ENCODE measurements at places on chromosomes 2 and 18. TPM values are rescaled to one million over a fixed set of nuclear protein-coding genes. Genes with fewer than 3 reads are reported as not detected.

GRCh38 chr2:199186301-199186751, 271.4 kb downstream of the SATB2 start:
- no peaks in the 10 kb centered on the region for H3K36me3 ChIP-seq
- no peak overlapping the region for H3K4me3 ChIP-seq
- H3K27me3 ChIP-seq = no peaks in the 10 kb centered on the region

Gene SPEG
- polyA plus RNA-seq = 18.8 TPM

- no peak overlapping the region for H3K4me3 ChIP-seq
- H3K36me3 ChIP-seq = no peaks in the 10 kb centered on the region
- no peak for DNase-seq
- H3K4me1 ChIP-seq = peaks cover 23% of the 10 kb centered on the region
- H3K27me3 ChIP-seq = no peaks in the 10 kb centered on the region
- no peak overlapping the region for H3K27ac ChIP-seq
Observed at GRCh38 chr2:64260093-64260803, 116.0 kb upstream of the PELI1 start.

Gene IL1RN
- polyA plus RNA-seq = 190 TPM

- DNase-seq = no peak
- H3K36me3 ChIP-seq = no peaks in the 10 kb centered on the region
- no peaks in the 10 kb centered on the region for H3K27me3 ChIP-seq
- no peaks in the 10 kb centered on the region for H3K4me1 ChIP-seq
- H3K4me3 ChIP-seq = no peak overlapping the region
Observed at GRCh38 chr2:178927173-178927572, 120.0 kb upstream of the TTN start.

Gene SLC8A1
- polyA plus RNA-seq = 2.7 TPM

DNA sequence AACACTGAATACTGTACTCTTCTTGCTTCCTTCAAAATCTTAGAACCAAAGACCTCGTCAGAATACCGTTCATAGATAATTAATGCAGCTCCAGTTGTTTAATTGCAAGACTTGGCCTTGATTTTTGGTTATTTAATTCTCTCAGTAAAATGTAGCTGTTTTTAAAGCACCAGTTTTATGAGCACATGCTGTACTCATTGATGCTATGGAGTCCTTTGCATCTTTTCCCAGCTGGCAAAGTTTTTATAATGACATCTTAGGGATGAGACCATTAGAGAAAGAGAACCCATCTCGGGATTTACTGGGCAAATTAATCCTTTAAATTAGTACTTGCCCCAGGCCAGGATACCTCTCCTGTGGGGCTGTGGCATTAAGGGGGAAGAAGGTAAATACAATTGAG, 199.3 kb downstream of the MEMO1 start:
- H3K4me1 ChIP-seq = no peaks in the 10 kb centered on the region
- no peak for DNase-seq
- H3K27me3 ChIP-seq = no peaks in the 10 kb centered on the region
- no peak overlapping the region for H3K4me3 ChIP-seq

Gene ELOA2
- not detected for polyA plus RNA-seq

DNA sequence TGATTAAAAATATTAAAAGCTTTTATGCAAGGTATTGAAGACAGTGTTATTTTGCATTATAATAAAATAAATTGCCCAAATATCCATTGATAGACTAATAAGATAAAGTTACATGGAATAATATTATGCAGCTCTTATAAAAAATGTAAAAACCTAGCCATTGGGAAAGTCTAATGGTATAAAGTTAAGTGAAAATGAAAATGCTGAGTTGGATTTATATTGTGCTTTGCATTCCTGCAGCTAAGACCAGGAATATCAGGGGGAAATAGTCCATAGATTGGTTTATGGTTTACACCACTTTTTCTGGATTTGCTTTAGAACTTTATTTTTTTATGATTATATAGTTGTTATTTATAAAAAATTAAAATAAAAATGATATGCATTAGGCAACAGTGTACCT, 46.1 kb upstream of the LYPD6B start:
- H3K27ac ChIP-seq = no peak overlapping the region
- DNase-seq = no peak
- H3K27me3 ChIP-seq = peaks cover 2% of the 10 kb centered on the region
- no peaks in the 10 kb centered on the region for H3K4me1 ChIP-seq

Gene ST8SIA3
- polyA plus RNA-seq = not detected

DNA sequence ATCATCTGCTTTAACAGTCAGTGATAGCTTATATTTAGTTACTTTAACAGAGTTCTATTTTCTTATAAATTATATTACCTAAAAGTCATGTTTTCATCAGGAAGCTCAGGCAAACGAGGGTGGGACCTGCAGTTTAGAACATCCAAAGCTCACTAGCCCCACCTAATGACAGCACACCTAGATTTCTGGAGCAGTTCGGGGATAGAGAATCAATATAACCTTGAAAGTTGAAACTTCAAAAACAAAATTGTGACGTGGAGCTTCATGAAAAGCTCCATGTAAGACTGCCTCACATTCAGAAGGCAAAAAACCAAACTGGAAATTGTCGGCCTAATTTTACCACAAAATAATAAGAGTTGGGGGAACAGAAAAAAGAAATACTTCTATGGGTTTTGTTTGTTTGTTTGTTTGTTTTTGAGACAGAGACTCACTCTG, 185.9 kb upstream of the CCDC150 start:
- no peak for DNase-seq
- no peaks in the 10 kb centered on the region for H3K4me1 ChIP-seq

DNA sequence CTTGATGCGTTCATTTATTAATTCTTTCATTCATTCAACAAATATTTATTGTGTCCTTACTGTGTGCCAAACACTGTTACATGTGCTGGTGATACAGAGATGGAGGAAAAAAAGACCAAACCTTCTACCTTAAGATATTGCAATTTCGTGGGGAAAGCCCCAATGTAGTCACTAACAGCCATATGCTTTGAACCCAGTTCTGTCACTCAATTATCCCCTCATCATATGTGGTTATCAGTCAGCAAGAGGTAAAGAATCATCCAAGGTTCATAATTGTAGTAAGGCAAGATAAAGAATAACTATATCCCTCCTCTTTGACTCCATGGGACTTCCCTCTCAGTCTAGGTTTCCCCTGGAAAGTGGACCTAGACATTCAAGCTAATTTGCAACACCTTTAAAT, 1185.6 kb upstream of the CELF4 start:
- H3K4me1 ChIP-seq = peaks cover 24% of the 10 kb centered on the region
- no peak overlapping the region for H3K27ac ChIP-seq
- H3K4me3 ChIP-seq = no peak overlapping the region
- H3K36me3 ChIP-seq = no peaks in the 10 kb centered on the region

- H3K4me1 ChIP-seq = no peaks in the 10 kb centered on the region
- H3K4me3 ChIP-seq = no peak overlapping the region
- no peak overlapping the region for H3K27ac ChIP-seq
- no peaks in the 10 kb centered on the region for H3K27me3 ChIP-seq
- no peaks in the 10 kb centered on the region for H3K36me3 ChIP-seq
Observed at GRCh38 chr18:61108706-61109105, 224.5 kb upstream of the CDH20 start.

Gene SLC38A11
- not detected for polyA plus RNA-seq

- no peaks in the 10 kb centered on the region for H3K36me3 ChIP-seq
- DNase-seq = no peak
- no peak overlapping the region for H3K4me3 ChIP-seq
- H3K27me3 ChIP-seq = no peaks in the 10 kb centered on the region
- H3K4me1 ChIP-seq = peaks cover 11% of the 10 kb centered on the region
Observed at GRCh38 chr18:35810520-35810919, 162.0 kb upstream of the RMP24 start.

All from keratinocyte (primary cell).